Activated CD4-positive, alpha-beta T cell treated with anti-CD3 and anti-CD28 coated beads, Interleukin-10, Interleukin-2, amounts not matched to agents 100 ng/mL and 50 ng/mL, durations not matched to agents 16 hours and 8 hours (primary cell): ENCODE measurements at places on chromosomes 16 and 17.

DNA sequence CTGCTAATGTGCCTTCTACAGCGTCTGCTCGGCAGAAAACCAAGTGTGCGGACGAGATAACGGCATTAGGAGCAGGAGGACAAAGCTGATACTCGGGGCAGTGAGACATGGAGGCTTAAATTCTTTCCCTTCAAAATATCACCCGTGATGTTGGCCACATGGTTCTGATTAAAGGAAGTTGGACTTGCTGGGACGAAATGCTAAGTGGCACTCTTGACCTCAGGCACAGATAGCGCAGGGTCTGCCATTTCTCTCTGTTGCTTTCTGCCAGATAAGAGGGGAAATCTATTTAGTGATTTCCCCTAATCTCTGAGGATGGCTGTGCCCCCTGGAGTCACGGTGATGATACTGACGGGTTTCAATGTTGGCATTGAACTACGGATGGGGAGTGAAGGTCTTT is 509.6 kb upstream of the EEF2KMT start:
- no peak for DNase-seq

GRCh38 chr16:4402439-4403132 is 13.8 kb downstream of the CORO7 start:
- DNase-seq, result peak; percentile 69

DNA sequence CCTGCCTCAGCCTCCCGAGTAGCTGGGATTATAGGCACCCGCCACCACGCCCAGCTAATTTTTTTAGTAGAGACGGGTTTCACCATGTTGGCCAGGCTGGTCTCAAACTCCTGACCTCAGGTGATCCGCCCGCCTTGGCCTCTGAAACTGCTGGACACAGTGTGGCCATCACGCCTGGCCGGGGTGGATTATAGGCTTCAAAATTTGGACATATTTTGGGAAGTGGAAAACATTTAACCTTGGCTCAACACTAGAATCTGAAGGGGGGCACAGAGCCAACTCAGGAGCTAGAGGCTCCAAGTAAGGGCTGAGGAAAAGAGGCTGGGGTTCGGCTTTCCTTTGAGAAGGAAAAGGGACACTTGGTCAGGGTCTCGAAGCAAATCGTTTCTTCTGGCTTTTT is 2.2 kb upstream of the CDK5R1 start:
- DNase-seq, result no peak

GRCh38 chr17:47721725-47722124 is 11.3 kb upstream of the TBX21 start:
- no peak for DNase-seq

DNA sequence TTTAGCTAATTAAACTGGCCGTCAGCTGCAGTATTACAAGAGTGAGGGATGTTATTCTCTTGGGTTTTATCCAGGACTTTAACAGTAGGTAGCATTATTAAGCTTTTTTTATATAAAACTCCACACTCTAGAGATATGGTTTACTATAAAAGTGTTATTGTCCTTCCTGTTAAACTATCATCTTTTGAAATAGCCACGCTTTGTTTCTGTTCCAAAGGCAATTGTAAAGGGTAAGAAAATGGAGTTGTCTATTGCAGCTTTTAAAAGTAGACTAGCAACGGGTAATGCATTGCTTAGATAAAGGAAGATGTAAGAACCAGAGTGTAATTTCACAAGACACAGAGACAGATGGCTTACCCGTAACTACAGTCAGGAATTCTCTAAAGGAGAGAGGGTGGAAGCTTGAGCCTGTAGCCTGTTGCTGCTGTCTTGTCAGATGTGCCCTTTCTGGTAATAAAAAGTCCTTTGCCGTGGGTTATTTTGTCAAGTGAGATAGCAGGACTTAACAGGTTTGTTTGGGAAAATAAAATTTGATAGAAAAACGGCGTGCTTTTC is 56.4 kb downstream of the WWOX start:
- no peak for DNase-seq

DNA sequence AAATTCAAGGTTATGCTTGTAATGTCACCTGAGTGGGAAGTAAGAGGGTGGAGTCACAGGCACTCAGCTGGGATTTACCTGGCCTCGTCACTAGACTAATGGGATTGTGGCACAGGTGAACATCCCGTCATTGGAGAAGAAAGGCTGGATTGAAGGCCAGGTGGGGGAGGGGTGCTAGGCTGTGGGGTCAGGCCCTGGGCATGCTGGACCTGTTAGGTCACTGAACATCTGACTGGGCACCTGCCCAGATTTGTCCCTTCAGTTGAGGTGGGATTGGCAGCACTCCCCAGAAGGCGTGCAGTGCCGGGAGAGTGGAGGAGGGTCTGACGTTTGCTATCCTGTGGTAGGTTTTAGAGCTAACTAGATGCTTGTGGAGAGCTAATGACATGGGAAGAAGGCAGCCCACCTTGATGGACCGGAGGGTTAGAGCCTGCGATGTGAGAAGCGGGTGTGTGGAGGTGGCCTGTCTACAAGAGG is 161.5 kb upstream of the ZNF267 start:
- DNase-seq, result no peak

DNA sequence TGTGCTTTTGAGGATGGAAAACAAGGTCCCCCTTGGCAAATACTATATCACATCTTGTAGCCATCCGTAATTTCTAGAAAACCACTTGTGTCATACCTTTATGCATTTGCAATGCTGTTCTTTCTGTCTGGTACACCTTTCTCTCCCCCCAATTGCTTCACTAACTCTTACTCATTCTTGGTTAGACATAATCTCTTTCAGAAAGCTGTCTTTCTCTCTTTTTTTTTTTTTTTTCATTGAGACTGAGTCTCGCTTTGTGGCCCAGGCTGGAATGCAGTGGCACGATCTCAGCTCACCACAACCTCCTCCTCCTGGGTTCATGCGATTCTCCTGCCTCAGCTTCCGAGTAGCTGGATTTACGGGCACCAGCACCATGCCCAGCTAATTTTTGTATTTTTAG is 94.9 kb upstream of the C17orf78 start:
- DNase-seq, result no peak

DNA sequence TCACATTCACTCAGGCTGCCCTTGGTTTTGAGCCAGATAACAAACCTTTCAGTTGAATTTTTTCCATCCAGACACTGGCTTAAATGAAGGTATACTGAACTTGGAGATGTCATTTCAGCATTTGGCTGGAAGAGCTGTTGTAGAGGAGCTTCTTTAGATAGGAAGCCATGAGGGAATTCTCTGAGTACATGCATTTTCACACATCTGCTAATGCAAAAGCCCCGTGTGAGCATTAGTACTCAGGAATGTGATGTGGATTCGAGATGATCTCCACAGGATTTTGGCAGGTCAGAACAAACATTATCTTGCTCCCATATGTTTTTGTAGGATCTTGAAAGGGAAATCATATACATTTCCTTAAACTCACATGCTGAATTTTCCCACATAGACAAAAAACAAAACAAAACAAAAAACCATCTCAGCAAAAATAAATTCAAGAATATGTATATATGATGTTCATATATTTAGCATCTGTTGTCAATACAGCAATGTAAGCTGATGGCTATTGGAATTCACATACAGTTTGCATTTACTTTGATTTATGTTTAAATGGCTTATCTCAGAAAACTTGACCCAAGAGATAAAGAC is 277.2 kb upstream of the TBX2 start:
- no peak for DNase-seq

DNA sequence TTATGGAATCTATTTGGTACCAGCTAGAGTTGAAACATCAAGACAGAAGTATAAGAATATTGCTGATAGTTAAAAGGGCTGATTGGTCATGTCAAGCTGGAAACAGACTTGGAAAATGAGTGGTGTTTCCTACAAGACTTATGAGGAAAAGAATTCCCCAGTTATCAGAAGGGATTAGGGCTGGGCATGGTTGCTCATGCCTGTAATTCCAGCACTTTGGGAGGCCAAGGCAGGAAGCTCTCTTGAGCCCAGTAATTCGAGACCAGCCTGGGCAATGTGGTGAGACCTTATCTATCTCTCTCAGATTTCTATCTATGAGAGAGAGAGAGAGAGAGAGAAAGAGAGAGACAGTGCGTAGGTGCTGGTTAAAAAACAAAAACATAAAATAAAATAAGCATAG is 139.5 kb upstream of the PMFBP1 start:
- DNase-seq, result no peak

- DNase-seq, result no peak
These were observed 18.1 kb downstream of the SLC7A5 start for GRCh38 chr16:87851141-87851587.

DNA sequence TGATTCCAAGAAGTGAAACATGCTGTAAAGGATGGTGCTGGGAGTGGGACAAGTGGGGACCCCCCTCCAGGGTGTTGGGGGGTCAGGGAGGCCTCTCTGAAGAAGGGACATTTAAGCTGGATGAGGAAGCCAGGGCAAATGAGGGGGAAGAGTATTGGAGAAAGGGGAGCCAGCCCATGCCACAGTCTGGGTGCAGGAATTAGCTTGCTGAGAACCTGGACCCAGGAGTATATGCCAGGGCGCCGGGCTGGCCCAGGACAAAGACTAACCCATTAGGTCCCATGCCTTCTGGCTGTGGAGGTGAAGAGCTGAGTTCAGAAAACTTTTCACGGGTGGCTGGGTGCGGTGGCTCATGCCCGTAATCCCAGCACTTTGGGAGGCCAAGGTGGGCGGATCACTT is 45.6 kb upstream of the PIK3R6 start:
- DNase-seq, result no peak

- DNase-seq, result peak; percentile 71
These were observed 379 bp upstream of the OTOP2 start for GRCh38 chr17:74923538-74924249.

- DNase-seq, result no peak
These were observed 49.2 kb downstream of the PDPK1 start for GRCh38 chr16:2586901-2587480.

DNA sequence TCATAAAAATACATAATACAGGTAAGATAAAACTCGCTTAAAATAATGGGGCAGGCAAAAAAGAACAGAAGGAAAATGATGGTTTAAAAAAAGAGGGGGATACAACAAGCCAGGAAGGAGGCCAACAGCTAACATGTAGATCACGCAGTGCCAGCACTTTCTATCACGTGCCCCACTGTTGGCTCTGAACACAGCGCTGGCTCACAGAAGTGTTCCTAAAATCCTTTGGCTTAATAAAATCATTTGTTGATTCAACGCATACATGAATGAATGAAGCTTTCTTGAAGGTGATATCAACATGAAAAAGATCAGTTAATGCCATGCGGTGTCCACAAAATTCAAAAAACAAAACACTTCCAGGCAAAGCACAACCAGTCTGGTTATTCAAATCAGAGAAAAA is 8.5 kb downstream of the ITGAE start:
- DNase-seq, result no peak

DNA sequence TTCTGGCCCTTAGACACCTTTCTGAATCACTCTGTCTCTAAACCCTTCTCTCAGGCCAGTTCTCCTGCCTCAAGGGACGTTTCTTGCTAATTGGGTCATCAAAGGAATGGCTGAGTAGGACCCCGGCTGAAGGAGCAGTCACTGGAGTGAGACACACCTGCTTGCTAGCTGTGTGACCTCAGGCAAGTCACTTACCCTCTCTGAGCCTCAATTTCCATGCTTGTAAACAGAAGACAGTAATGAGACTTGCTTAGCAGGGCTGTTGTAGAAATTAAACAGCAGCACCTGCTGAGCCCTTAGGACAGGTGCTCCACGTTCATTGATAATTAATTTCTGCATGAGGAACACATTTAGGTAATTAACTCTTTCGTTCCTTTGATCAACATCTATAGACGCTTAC is 6.8 kb downstream of the CIBAR2 start:
- no peak for DNase-seq

GRCh38 chr17:83119987-83120864 is 40.8 kb downstream of the METRNL start:
- peak; percentile 33 for DNase-seq

DNA sequence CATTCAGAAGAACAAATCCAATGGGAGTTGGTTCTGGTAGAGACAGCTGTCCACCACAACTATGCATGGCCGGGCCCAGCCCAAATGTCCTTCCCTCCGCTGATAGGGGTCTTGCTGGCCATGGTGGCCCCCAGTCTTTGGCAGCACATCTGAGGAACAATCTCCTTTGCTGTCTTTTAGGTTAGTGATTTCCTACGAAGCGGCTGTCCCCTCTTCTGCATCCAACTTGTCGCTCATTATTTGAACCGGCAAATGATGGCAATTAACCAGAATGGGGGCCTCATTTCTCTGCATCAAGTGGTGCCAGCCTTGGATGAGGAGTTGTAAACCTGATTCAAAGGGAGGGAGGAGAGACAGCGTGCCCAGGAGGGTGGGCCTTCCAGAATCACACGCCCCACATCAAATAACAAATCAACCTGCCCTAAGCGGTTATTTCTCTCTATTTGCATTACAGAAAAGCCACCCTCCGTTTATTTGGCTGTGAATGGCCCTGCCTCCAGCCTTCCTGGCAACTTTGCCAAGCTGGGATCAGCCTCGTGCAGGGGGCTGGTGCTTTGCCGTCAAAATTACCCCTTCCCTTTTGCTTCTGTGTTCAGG is 156.5 kb downstream of the RGS9 start:
- DNase-seq, result no peak

DNA sequence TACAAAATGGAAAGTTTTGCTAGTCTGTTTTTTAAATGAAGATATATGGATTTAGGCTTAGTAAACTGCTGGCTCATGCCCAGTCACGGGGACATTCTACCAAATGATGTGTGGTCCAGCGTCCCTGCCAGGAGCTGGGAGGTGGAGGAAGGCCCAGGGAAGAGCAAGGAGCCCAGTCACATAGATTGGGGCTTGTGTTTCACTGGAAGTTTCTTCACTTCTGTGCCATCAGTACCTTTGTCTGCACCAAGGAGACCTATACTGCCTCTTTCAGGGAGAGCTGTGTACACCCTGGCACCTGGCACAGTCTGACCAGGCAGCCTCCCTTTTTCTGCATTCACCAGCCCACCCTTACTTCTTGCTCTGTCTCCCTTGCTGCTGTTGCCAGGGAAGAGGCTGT is 32.6 kb upstream of the ERN1 start:
- DNase-seq, result no peak

DNA sequence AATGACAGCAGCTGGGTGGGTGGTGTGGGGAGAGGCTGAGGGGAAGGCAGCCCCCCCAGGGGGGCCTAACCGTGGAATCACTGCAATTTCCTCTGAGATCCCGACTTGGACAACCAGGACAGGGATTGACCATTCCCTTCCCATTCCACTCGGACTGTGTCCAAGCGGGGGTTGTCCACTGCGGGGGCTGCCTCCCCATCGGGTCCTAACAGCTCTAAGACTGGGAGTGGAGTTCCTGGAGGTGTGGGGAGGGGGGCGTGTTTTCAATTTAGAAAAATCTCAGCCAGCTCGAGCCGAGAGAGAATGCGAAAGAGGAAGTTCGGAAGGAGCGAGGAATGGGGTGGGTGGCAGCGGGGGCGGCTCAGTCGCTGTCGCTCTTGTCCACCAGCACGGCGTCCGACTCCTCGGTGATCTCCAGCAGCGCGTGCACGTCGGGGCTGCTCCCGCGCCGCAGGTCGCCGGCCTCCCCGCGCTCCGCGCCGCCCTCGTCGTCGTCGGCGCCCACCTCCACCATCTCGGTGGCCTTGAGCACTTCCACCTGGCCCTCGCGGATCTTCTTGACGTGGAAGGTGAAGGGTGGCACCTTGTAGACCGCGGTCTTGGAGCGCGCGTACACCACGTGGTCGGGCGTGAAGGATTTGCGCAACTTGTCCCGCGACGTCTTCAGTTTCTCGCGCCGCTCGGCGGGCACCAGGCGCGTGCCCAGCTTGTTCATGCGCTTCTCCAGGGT is 16.2 kb upstream of the STAT3 start:
- DNase-seq, result no peak
